ENCODE measurements at places on chromosomes 4 and X. TPM values are rescaled to one million over a fixed set of nuclear protein-coding genes. Genes with fewer than 3 reads are reported as not detected.

- H3K27me3 ChIP-seq, result peaks cover 41% of the 10 kb centered on the region
- H3K4me3 ChIP-seq, result no peak overlapping the region
- no peak for DNase-seq
- no peak overlapping the region for H3K27ac ChIP-seq
- H3K36me3 ChIP-seq, result no peaks in the 10 kb centered on the region
Observed at GRCh38 chr4:112526061-112526460, 10.1 kb upstream of the NEUROG2 start.

DNA sequence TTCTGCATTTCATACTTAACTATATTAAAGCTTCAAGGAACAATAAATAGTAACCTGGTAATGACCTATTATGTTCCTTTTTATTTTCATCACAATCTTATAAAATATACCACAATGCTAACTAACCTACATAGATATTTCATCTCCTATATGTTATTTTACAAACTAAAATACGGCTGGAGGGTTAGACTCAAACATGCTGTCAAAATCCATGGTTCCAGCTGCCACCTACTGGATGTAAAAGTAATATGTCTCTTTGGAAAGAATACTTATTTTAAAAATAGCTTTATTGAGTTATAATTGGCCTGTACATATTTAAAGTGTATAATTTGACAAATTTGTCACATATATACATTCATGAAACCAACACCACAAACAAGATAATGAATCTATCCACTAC is 15.0 kb downstream of the RGN start:
- H3K27me3 ChIP-seq, result no peaks in the 10 kb centered on the region
- H3K4me3 ChIP-seq, result no peak overlapping the region
- H3K36me3 ChIP-seq, result no peaks in the 10 kb centered on the region
- H3K4me1 ChIP-seq, result no peaks in the 10 kb centered on the region
- DNase-seq, result no peak
- no peak overlapping the region for H3K27ac ChIP-seq

The SPANXN4 gene
- total RNA-seq, result not detected

- H3K36me3 ChIP-seq, result no peaks in the 10 kb centered on the region
- no peak overlapping the region for H3K27ac ChIP-seq
- no peak overlapping the region for H3K4me3 ChIP-seq
- no peak for DNase-seq
- no peaks in the 10 kb centered on the region for H3K27me3 ChIP-seq
Observed at GRCh38 chr4:40934676-40935075, 184.9 kb downstream of the NSUN7 start.

GRCh38 chrX:17851874-17852273 is 9.2 kb downstream of the RAI2 start:
- H3K27ac ChIP-seq, result no peak overlapping the region
- H3K4me1 ChIP-seq, result no peaks in the 10 kb centered on the region
- no peak for DNase-seq
- no peaks in the 10 kb centered on the region for H3K27me3 ChIP-seq

- no peak for DNase-seq
- no peaks in the 10 kb centered on the region for H3K4me1 ChIP-seq
Observed at GRCh38 chrX:74781507-74782034, 143.7 kb downstream of the NEXMIF start.
